NCI-H1105 (cell line): ENCODE measurements at places on chromosomes 3 and 15.

GRCh38 chr15:68555679-68556037 is 23.1 kb upstream of the CORO2B start:
- no peak for DNase-seq

DNA sequence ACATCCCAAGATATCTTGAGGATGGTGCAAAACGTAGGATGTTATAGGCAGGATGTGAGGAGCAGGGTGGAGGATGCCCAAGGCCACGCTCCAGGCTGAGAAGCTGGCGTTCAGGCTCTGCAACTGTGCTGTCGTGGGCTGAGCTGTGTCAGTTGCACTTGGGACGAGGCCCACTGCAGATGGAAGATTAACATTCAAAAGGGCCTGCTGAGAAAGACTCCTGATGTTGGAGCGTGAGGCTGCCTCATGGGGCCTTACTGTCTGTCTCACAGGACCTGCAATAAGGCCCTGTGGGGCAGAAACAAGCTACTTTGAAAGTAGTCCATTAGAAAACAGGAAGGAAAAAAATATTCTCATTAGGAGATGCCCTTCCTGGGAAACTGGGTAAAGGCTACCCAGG is 60.6 kb upstream of the SEC61A1 start:
- no peak for DNase-seq

- DNase-seq, result no peak
Measured at GRCh38 chr3:83218383-83219200, 1457.1 kb upstream of the GBE1 start.

GRCh38 chr15:70065006-70065722 is 32.6 kb downstream of the TLE3 start:
- DNase-seq, result no peak

- no peak for DNase-seq
Measured at GRCh38 chr3:79848876-79849275, 81.1 kb upstream of the ROBO1 start.

DNA sequence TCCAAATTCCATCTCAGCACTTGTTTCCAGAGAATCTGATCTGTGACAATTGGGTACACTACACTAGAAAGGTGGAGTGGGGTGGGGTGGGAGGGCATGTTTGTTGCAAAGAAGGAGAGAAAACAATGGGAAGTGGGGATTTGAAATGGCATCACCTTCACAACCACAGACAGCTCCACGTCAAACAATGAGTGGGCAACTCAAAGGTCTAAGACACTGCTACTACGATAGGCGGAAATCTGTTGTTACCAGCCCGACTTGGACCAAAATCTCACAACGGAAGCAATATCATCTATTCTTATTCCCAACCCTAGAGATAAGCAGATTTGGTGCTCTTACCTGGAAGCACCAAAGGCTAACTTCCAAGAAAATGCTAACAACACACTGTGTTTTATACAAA is 3.3 kb downstream of the CYP19A1 start:
- no peak for DNase-seq

GRCh38 chr15:47158573-47158972 is 558.7 kb upstream of the SEMA6D start:
- no peak for DNase-seq
